ENCODE measurements at places on chromosomes 3 and 15.
A peak's percentile ranks its signal among the peaks of the same experiment; 100 is the strongest.

DNA sequence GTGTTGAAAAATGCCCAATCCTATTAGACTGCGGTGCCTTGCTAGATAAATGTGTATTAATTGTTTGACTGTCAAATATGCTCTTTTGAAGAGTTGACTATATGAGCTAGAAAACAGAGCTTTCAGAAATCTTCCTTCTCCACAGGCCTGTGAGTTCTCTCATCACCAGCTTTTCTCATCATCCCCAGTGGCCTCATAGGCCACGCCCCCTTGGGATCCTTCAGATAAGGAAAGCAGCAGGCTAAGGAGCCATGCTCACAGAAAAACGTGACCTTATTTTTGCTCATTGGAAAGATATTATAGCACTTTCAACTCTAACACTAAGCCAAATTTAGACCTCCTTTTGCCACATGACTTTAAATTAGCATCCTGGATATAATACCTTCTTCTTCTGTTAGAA is 514.4 kb upstream of the ARRDC4 start:
- DNase-seq, result no peak

DNA sequence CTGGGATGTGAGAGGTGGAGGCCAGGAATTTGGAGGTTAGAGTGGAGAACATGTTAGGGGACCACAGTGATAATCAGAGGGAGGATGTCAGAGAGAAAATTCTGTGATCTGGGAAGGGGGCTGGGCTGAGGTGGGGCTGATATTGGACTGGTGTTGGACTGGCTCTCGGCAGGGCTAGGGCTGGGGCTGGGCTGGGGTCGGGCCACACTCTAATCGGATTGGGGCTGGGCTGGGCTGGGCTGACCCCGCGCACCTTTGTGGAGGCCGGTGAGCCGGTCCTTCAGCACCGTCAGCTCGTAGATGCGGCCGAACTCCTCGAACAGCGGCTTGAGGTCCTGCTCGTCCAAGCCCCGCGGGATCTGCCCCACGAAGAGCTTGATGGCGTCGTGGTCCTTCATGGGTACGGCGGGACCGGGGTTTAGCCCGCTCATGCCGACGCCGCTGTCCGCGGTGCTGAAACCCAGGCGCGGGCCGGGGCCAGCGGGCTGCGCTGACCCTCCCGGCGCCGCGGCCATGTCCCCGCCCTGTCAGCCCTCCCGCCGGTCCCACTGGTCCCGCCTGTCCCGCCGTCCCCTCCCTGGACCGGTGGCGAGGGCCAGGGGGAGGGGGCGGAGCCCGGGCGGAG is 485 bp downstream of the CELF6 start:
- DNase-seq, result peak; percentile 49

DNA sequence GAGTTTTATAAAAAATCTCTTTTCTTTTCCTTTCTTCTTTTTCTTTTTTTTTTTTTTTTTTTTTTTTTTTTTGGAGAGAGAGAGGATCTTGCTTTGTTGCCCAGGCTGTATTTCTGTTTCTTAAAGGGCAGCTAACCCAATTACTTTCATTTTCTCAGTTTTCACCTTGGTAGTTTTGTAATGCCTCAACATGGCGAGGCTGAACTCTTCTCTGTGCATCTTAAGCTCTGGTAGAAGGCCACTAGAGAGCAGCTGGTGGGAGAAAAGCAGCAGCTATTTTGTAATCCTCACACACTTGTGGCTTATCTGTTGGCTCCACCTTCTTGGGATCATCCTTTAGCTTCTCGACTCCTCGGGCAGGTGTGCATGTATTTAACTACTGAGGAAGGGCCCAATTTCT is 152.2 kb upstream of the MEIS2 start:
- no peak for DNase-seq

- DNase-seq, result no peak
These were observed 4.6 kb upstream of the ABCC5 start for GRCh38 chr3:184022323-184022722.

- DNase-seq, result no peak
These were observed 209.8 kb upstream of the RBMS3 start for GRCh38 chr3:29070959-29071634.

DNA sequence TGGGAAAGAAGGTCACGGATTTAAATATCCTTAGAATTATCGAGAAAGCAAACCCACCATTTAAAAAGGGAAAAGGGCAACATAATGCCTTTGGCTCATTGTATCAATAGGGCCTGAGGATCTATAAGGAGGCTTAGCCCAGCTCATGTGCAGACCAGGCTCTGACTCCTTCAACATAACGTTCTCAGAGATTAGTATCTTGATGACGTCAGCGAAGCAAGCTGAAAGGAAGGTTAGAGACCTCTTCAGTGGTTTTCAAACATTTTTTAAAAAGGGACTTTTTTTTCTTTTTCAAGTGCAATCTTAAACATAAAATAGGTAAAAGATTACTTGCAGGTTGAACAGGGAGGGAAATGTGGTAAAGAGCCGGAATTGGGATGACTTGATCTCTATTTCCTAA is 463.9 kb upstream of the ADAMTS9 start:
- no peak for DNase-seq

GRCh38 chr3:148880681-148881080 is 15.6 kb downstream of the CPA3 start:
- DNase-seq, result no peak

DNA sequence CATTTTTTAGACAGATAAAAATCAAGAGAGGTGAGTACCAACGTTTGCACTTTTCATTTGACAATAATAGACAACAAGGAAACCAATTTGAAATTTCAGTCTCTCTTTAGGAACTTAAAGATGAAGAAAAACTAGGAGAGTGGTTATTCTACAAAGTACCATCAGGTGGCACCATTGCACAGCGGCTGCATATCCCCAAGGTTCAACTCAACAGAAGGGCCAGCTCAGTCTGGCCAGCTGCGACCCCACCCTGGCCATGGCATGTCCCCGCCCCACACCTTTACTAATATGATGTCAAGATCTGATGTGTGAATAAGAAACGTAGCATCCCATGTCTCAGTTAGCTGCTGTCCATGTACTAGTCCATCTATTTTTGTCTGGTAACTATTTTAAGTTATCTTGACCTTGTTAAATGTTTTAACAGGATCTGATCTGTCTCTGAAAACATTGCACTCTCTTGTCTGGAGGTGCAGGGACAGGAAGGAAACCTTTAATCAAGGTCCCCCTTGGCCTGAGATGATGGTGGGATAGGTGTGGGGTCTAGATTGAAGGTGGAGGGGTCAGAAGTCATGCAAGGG is 35.5 kb upstream of the CGNL1 start:
- DNase-seq, result no peak

DNA sequence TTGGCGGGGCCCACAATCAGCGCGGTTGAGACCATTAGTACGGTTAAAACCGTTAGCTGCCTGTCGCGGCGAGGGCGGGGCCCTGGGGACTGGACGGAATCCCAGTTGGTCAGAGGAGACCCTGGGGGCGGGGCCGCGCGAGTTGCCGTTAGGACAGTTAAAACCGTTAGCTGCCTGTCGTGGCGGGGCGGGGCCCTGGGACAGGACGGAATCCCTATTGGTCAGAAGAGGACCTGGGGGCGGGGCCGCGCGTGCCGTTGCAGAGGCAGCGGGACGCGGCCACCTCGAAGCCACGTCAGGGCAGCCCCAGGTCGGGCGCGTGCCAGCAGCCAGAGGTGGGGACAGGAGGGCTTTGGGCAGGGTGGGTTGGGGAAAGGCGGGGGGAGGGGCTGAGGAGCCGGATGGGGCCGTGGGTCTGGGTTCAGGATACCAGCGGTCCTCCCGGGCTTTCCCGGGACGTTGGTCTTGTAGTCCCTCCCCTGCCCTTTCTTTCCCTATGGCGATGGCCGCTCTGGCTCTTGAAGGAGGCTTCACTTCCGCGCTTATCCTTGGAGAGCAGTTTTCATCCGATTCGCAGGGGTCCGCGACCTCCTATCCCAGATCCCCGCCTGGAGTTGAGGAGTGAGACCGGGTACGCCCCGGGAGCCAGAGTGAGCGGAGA is 28.0 kb downstream of the KLHDC8B start:
- DNase-seq, result no peak

DNA sequence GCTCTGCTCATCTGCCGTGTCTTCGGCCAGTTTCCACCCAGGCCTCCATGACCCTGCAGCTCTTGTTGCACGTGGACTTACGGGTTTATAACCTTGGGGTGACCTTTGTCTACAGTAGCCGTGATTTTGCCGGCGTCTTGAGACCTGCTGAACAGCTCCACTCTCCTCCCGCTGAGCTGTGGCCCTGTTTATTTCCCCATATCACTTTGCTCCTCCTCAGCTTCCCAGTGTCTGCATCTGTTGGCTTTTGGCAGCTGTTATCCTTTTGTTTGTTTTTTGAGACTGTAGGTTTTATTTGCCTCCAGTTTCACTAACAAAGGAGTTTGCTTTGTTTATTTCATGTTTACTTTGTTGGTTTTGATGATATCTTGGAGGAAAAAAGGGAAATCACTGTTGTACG is 29.3 kb upstream of the SLC28A1 start:
- no peak for DNase-seq

GRCh38 chr3:45078910-45079522 is 52.9 kb downstream of the CLEC3B start:
- no peak for DNase-seq

DNA sequence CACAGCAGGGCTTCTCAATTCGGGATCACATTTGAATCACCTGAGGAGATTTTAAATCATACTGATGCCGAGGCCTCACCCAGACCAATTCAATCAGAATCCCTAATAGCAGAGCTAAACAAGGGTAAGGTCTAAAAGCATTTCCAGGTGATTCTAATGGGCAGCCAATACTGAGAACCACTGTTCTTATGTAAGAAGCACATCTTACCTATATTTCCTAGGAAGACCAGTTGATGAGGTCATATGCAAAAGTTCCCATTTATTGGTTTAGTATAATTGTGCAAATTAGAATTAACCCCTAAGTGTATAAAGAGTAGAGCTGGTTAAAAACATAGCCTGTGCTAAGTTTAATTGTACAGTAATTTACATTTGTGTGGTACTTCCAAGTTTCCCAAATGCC is 2.1 kb downstream of the TIGIT start:
- DNase-seq, result no peak

DNA sequence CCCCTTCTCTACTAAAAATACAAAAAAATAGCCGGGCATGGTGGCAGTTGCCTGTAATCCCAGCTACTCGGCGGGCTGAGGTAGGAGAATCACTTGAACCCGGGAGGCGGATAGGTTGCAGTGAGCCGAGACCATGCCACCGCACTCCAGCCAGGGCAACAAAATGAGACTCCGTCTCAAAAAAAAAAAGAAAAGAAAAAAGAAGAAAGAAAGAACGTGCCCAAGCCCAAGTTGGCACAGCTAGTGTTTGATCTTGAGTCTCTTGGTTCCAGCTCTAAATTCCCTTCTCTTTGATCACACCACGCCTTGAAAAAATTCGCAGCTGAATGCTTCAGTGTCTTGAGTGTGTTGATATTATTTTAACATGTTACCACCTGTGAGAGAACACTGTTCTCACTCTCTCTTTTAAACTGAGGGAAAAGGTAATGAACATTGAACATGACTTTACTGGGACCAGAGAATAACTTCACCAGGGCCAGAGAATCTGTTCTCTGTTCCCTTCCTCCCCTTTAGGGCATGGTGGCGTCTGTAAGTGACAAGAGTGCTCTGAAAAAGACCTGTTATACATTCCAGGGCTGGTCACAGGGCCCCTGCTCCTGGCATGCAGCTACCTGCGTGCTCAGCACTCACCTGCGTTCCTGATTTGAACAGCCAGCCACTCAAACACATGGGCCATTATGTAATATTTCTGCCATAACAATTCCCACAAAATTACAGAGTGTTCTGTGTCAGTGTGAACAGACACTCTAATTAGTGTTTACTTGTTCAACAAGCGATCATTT is 19.0 kb downstream of the SLCO3A1 start:
- DNase-seq, result no peak

DNA sequence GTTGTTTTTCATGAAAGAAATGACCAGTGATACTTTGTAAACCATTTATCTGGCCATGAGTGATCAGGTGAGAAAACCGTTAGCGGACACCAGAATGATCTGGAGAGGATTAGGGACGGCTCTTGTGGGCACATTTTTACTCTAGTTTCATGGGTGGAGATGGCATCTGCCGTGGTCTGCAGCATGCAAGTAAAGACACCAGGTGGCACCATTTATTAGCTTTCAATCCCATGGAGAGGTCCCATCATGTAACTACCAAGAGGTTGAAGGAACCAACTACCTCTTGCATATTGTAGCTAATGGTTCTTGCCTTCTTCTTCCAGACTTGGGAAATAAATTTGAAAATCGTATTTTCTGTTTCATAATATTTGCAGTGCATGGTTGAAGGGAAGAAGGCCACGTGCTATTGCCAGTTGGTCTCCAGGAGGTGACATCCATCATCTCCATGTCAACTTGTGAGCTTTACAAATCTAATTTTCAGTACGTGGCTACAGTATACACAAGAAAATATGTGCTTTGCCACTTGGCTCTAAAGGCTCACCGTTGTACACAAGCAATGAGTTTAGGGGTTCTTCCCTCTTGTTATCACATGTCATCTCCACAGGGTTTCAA is 1.5 kb upstream of the MAPKBP1 start:
- peak; percentile 52 for DNase-seq

DNA sequence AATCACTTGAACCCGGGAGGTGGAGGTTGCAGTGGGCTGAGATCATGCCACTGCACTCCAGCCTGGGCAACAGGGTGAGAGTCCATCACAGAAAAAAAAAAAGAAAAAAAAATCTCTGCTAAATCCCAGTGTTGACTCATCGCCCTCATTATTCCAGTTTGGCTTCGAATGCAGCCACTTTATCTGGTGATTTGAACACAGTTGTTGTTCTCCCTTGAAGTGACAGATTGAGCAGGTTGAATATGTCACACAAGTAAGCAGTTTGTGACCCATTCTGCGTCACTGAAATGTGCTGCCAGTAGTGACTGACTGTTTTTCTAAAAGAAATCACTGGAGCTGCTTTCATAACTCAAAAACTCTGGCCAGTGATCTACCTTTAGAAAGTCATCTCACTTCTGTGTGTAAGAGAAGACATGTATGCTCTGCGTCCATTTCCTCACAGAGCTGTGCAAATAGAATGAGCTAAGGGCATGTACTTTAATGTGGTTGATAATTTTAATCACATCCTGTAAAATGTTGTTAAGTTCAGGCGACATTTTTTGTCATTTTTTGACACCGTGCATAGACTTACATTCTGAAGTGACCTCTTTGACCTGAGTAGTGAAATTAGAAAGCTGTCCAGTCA is 12.5 kb downstream of the DOCK3 start:
- no peak for DNase-seq

DNA sequence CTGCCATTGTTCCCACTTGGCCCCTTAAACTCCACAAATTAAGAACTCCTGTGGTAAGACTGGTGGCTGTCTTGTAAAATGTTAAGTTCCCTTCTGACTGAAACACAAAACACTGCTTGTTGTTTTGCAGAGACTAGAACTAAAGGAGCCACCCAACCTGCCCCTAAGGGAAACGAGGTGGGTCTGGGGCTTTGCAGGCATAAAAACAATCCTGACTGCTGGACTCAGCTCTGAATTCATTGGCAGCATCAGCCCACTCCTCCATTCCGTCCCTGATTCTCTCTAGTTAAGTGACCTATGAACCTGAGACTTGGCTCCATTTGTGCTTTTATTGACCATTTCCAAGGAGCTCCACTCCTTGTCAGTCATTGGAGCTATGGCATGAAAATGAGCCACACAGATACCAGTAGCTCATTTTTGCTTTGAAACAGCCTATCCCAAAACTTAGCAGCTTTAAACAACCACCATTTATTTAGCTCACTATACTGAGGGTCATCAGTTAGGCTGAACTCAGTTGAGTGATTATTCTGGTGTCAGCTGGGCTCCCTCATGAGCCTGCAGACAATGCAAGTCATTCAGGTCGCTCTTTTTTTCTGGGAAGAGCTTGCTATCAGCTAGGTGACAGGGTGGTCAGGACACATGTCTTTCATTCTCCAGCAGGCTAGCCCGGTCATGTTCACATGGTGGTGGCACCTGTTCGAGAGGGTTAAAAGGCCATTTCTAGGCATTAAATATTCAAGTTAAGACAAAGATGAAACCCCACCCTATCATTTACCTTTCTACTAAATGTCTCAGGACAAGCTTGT is 175.1 kb upstream of the CTNNB1 start:
- no peak for DNase-seq
